ENCODE measurements at places on chromosomes 12 and 14.

DNA sequence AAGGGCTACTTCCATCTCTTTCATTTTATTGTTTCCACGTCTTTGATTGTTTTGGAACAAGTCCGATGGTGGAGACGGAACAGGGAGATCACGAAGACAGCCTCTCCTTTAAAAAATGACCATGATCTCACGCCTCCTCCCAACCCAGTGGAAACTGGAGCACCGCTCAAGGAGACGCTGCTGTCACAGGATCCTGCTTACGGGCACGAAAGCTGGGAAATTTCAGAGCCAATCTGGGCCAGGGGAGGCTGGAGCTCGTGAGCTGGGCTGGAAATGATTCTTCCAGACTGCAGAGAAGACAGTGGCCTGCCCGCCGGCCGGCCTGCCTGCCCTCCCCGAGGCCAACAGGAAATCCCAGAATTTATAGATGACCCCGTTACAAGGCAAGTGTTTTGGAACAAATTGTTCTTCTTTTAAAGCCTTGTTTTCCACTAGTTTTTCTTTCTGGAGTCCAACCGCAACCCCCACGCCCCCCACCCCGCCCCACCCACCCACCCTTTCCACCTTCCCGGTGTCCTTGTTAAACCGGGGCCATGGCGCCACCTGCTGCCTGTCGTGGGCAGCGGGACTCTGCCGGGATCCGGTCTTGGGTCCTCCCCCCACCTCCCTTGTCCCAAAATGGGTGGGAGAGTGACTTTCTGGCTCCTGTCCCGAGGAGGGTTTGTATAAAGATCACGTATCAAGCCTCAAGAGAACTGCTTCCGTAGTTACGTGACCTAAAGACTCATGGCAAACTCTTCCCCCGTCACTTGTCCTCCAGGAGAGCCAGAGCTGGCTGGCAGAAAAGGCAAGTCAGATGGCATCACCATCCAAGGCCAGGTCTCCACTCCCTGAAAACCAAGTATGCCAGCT lies 40.3 kb downstream of the MAP1LC3B2 start:
- DNase-seq = no peak

- no peak for DNase-seq
Measured at GRCh38 chr14:95695051-95695450, 8.8 kb downstream of the TCL1B start.

DNA sequence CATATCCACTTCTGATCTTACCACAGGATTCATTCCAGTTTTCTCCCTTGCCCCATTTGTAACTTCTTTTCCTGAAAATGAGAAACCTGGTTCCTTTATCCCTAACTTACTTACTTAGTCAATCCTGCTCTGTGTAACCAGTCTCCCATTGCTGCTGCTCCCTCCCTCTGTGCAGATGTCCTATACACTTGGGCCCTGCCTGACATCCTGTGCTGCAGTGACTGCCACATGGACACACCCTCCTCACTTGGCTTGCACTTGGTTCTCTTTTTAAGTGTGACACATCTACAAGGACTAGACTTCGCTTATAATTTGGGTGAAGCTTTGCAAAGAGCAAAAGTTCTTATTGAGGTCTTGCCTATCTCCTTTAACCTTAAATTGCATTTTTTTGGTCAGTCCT lies 51.4 kb downstream of the FGD4 start:
- no peak for DNase-seq

DNA sequence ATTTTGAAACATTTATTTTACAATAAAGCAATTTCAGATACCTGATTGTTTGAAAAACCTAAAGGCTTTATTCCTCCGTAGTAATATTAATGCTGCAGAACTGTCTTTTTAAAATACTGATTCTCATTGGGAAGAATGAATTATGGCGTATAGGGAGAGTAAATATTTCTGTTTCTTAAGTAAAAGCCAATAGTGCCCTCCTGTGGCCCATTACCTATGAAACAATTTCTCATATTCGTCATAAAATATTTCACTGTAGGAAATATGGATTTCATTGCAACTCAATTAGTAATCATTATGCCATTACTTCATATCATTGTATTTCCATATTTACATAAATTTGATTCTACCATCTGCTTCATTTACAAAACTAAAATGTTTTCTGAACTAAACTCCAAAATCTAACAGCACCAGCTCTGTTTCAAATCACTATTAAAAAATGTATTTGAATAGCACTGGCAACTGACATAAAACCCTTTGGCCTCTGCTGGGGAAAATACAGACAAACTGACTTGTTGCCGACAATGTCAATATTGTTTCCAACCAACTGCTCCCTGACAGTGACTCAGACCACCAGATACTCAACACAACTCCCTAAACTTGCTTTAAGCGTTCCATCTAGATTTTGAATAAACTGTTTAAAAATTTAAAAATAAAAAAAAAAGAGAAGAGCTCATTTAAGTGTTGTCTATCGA lies 290.3 kb downstream of the NAV3 start:
- DNase-seq = no peak

DNA sequence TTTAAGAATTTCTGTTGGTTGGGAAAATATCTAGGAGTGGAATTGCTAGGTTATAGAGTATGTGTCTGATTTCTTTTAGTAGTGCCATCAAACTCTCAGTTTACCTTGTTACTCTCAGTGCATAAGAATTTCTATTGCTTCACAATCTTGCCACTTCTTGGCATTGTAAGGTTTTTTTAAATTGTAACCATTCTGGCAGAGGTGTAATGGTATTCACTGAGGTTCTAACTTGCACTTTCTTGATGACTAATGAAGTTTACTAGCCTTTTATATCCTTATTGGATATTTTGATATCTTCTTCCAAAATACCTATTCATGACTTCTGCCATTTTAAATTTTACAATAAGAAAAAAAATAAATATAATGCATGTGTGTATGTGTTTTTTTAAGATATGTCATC lies 478.0 kb downstream of the NAV3 start:
- no peak for DNase-seq

DNA sequence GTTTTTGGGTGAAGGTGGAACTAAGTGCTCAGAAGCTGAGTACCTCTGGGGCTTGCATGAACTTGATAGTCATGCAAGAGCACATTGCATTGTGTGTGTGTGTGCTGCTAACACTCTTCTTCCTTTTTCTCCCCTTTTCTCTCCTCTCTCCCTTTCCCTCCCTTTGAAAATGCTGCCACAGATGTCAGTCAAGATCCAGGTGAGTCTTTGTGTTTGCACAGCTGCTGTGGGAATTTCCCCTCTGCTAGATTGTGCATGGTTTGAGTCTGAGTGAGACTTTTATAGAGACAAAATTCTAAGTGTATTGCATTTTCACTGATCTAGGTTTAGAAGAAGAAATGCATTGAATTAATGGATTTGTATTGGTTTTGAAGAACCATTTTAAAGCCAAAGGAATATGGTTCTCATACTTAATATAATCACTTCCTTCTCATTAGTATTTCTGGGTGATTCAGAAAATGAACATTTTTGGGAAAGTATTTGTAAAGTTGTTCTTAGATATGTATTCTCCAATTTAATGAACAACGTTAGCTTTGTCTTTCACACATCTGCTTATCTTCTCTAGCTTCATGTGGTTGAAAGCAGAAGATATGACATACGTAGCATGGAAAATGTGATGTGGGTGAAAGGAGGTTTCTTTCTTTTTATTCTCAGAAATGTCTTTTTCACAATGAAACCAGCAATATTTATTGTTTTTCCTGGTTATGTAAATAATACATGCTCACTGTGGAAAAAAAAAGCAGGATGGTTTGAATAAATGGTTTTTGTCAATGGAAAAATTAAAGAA lies 108.5 kb downstream of the NRXN3 start:
- no peak for DNase-seq

GRCh38 chr12:109153821-109154441 lies 37.5 kb downstream of the ACACB start:
- no peak for DNase-seq

DNA sequence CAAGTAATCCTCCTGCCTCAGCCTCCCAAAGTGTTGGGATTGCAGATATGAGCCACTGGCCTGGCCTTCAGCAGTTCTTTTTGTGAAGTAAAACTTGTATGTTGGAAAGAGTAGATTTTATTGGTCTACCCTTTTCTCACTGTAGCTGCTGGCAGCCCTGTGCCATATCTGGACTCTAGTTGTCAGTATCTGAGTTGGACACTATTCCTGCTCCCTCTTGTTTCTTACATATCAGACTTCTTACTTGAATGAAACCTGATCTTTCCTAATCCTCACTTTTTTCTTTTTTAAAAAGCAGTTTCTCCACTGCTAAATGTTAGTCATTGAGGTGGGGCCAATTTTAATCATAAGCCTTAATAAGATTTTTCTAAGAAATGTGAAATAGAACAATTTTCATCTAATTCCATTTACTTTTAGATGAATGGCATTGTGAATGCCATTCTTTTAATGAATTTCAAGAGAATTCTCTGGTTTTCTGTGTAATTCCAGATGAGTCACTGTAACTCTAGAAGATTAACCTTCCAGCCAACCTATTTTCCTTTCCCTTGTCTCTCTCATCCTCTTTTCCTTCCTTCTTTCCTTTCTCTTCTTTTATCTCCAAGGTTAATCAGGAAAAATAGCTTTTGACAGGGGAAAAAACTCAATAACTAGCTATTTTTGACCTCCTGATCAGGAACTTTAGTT lies 88.7 kb downstream of the APAF1 start:
- no peak for DNase-seq

DNA sequence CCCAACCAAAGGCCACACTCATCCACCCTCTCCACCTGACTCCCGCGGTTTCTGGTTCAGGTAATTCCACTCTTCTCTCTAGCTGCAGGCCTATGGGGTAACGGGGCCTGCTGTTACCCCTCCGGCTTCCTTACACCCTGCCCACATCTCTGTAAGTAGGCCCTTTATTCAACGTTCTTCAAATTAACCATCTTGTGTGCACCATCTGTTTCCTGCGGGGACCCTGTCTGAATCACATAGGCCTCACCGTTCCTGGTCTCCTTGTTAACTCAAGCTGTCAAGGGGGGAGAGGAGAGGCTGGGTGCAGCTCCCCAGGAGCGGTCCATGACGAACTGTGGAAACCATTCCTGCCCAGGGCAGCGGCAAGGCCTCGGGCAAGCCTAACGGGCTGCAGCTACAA lies 9.3 kb upstream of the DLK1 start:
- no peak for DNase-seq

DNA sequence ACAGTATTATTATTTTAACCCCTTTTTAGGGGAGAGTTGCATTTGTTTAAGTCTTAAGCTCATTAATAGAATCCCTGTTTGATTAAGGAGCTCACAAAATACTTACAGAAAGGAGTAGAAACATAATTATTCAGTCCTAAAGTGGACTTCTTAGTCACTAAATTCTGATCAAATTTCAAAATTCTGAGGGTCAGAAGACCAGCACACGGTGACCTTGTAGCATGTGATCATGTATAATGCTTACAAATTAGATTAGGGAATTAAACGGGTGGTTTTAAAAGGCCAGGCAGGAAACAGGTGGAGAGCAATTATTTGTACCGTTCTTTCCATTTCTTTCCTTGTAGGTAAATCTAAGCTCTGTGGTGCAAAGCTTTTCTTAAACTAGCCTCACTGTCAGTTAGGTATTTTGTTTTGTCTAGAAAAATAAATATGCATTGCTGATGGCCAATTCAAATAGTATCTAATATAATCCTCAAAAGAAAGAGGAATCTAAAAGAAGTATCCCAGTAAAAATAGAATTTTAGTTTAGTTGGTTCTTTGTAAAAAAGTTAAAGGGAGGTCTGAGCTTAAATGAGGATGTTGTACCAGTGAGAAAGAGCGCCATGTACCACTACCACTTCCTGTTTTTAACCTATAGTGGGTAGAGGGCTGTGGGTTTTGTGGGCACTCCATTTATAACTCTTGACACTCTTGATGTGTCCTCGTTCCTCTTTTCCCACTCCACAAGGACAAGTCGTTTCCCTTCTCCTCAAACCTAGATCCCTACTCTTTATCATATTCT lies 51.1 kb downstream of the SLC38A1 start:
- DNase-seq = no peak

DNA sequence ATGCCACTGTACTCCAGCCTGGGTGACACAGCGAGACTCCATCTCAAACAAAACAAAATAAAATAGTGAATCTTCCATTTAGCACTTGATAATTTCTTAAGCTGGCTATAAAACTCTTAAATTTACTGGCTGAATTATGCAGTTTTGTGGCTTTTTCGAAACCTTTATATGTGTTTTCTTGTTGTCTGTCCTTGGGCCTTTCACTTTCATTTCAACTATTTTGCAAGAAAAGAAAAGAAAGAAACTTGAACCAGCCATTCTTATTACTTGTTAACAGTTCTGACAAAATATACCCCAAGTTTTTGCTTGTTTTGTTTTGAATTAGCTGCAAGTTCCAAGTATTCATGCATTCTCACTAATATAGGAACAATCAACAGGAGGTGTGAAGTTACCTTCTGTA lies 42.8 kb downstream of the PRICKLE1 start:
- no peak for DNase-seq

DNA sequence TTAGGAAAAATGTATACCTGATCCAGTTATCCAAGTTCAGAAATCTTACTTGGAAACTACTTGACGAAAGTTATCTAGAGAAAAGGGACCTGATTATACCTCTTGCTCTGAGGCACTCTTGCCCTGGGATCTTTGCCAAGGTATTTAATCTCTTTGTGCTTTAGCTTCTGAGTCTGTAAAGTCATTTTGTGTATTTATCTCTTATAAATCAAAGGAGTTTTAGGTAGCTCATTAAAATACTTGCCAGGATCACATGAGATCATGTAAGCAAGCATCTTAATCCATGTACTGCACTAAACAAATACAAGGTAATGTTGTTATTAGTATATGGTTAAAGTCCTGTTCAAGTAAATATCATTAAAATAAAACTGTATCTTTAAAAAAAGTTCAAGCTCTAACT lies 147.5 kb downstream of the IPO8 start:
- no peak for DNase-seq

DNA sequence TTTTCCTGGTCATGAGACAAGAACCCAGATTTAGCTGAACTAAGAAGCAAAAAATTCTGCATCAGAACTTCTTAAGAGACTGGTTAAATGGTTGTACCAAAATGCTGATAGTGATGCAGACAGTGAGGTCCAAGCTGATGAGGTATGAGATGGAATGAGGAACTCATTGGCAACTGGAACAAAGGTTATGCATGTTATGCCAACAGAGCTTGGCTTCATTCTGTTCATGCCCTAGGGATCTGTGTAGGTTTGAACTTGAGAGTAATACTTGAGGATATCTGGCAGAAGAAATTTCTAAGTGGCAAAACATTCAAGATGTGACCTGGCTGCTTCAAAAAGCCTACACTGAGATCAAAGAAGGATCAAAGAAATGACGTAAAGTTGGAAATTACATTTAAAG lies 398.0 kb downstream of the FSCB start:
- no peak for DNase-seq

DNA sequence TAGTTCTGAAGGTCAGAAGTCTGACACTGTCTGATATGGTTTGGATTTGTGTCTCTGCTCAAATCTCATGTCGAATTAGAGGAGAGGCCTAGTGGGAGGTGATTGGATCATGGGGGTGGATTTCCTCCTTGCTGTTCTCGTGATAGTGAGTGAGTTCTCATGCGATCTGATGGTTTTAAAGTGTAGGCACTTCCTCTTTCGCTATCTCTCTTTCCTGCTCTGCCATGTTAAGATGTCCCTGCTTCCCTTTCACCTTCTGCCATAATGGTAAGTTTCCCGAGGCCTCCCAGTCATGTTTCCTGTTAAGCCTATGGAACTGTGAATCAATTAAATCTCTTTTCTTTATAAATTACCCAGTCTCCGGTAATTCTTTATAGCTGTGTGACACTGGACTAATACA lies 84.1 kb upstream of the TMTC1 start:
- no peak for DNase-seq
